ENCODE measurements at places on chromosomes 6 and 20.

- no peak for DNase-seq
Observed at GRCh38 chr6:49202924-49203536, 260.0 kb downstream of the MMUT start.

- DNase-seq = peak; percentile 71
Observed at GRCh38 chr6:138115877-138116660, 8.8 kb upstream of the PERP start.

DNA sequence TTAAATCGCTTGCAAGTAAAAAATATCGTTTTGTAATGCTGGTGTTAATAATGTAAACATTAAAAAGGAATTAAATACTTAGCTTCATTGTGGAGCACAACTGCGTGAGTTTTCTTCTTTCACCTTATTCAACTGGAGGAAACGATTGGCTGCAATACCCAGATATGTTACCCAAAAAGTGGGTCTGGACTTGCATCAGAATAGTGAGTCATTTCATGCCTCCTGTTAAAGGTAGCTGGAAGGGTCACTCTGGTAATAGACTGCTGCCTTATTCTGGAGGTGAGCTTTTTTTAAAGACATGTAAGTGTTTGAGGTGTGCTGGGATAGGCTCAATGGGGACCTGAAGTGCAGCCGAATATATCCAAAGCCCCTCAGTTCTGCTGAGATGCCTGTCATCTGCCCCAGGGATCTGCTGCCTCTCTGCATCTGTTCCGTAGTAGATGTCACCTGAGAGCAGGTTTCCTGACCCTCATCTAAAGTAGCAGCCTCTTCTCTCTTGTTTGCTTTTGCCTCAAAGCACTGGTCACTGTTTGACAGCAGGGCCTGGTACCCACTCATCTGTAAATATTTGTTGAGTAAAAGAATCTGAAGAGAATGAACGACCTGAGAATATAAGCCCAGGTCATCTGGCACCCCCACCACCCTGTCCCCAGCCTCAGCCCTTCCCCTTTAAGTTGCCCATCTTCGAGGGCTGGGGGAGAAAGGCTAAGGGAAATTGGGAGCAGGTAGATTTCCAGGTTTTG is 5.6 kb upstream of the UQCC2 start:
- DNase-seq = no peak

GRCh38 chr20:62769346-62770071 is 26.8 kb upstream of the MRGBP start:
- DNase-seq = no peak

- DNase-seq = no peak
Observed at GRCh38 chr6:55182016-55182650, 7.8 kb downstream of the HCRTR2 start.

DNA sequence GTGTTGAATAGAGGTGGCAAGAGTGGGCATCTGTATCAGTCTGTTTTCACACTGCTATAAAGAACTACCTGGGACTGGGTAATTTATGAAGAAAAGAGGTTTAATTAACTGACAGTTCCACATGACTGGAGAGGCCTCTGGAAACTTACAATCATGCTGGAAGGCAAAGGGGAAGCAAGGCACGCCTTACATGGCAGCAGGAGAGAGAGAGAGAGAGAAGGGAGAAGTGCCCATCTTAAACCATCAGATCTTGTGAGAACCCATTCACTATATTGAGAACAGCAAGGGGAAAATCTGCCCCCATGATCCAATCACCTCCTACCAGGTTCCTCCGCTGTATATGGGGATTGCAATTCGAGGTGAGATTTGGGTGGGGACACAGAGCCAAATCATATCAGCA is 18.6 kb upstream of the PPP1R14C start:
- no peak for DNase-seq

GRCh38 chr20:2794202-2794748 is 6.2 kb downstream of the CPXM1 start:
- DNase-seq = no peak

- DNase-seq = no peak
Observed at GRCh38 chr6:170235391-170236125, 55.3 kb downstream of the DLL1 start.

DNA sequence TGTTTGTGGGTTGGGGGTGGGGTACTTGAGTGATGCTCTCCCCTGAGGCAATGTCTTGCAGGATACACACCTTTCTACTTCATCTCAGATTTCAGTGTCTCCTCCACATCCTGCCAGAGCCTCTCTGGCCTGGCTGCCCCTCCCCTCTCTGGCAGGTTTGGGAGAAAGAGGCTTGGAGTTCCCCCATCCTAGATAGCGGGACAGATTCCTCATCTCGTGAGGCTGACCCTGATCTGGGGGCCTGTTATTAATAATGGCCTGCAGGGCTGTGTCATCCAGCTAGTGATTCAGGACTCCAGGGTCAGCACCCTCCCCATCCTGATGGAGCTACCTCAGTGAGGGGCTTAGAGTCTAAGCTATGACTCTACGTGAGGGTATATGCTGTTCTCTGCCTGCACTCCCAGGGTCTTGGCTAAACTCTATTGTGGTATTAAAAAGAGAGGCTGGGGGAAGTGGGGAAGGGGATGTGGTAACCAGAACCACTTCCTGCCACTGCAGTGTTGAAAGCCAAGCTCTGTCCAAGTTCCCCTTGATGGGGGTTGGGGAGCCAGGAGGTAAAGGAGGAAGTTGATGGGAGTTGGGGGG is 3.7 kb upstream of the MMP9 start:
- DNase-seq = no peak

DNA sequence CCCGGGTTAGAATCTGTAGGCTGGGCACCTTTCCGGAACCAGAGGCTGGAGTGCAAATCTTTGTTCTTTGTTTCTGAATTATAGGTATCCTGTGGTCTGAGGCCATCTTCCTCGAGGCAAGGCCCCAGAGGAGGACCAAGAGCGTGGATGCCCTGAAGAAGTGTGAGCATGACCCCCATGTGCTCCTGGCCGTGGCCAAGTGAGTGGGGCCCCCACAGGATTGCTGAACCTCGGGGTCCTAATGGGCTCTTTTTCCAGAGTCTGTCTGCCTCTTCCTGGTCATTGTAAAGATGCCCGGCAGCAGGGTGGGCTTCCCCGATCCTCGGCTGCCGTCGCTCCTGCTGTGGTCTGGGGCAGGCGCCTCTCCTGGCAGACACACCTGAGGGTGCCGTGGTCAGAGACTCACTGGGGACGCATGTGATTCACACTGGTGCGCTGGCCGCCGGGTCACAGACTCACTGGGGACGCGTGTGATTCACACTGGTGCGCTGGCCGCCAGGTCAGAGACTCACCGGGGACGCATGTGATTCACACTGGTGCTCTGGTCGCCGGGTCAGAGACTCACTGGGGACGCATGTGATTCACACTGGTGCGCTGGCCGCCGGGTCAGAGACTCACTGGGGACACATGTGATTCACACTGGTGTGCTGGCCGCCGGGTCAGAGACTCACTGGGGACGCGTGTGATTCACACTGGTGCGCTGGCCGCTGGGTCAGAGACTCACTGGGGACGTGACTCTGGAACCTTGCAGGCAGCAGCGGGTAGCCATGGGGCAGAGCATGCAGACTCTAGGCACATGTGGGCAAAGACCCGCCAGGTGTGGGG is 6.5 kb upstream of the C20orf204 start:
- no peak for DNase-seq

- DNase-seq = no peak
Observed at GRCh38 chr6:108730635-108731515, 117.3 kb upstream of the ARMC2 start.

DNA sequence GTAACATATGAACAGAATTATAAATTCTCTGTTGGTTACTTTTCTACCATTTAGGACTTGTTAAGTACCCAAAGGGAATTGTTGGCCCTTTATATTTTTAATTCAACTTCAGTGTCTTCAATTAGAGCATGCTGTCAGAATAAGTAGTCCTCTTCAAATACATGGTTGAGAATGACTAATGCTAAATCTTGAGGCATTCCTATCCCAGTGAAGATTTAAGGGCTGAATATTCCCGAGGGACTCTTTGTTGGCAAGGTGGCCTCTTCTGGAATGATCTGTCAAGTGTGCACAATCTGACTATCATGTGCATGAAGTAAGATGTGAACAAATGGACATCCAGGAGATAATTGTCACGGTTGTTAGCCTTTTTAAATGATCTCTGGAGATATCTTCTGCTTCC is 421.7 kb downstream of the BMP2 start:
- no peak for DNase-seq

- DNase-seq = peak; percentile 62
Observed at GRCh38 chr20:31822421-31823330, 3.5 kb downstream of the MYLK2 start.

DNA sequence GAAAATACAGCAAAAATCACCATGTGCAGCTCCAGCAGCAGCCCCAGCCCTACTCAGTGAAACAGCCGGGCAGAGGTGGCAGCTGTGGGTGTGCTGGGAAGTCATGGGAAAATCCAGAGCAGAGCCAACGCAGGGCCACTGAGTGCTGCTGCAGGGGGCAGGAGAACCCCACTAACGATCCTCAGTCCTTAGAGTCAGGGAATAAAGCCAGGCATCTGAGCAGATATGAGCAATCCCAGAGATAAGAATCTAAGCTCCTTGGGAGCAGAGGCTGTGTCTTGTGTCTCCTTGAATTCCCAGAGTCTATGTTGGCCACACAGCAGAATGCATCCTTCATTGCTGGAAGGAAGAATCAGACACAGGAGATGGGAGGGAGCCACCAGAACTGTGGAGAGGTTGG is 493.1 kb upstream of the MAP3K7 start:
- DNase-seq = no peak

DNA sequence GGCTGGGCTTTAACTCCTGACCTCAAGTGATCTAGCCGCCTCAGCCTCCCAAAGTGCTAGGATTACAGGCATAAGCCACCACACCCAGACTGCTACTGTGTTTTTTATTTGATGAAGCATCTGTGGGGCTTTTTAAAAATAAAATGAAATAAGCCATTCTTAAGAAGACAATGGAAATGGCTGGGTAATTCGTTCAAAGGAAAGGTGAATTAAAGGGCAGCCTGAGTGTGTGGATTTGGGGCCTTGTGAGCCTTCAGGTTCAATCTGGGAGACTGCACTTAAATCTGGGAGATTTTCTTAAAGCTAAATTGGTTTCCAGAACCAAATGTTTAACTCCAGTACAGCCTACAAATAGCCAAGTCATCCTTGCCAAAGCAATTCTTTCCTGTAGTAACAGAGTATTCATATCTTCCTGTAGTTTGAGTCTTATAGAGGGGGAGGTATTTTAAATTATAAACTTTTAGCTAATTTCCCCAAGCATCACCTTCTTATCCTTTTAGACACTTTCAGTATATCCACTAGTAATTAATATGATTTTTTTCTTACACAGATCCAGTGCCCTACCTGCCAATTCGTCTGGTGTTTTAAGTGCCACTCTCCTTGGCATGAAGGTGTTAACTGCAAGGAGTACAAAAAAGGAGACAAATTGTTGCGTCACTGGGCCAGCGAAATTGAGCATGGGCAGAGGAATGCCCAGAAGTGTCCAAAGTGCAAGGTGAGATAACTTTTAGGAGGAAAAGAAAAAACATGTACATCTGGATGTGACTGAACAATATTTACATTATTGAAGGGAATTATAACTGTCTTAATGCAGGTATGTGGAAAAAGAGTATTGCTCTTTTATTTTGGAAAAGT is 95.4 kb downstream of the RNF217 start:
- no peak for DNase-seq

DNA sequence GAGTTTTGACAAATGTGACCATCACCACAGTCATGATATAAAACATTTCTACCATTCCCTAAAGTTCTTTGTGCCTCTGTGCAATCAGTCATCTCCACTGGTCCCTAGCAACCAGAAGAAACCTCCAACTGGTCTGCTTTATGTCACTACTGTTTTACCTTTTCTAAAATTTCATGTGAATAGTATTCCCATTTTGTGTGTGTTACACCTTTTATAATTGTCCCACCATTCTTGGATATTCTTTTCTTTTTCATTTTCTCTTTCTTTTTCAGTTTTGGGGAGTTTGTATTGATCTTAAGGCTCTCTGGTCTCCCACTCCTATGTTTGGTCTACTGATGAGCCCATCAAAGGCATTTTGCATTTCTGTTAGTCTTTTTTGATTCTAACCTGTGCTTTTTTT is 95.4 kb downstream of the NCOA3 start:
- no peak for DNase-seq

DNA sequence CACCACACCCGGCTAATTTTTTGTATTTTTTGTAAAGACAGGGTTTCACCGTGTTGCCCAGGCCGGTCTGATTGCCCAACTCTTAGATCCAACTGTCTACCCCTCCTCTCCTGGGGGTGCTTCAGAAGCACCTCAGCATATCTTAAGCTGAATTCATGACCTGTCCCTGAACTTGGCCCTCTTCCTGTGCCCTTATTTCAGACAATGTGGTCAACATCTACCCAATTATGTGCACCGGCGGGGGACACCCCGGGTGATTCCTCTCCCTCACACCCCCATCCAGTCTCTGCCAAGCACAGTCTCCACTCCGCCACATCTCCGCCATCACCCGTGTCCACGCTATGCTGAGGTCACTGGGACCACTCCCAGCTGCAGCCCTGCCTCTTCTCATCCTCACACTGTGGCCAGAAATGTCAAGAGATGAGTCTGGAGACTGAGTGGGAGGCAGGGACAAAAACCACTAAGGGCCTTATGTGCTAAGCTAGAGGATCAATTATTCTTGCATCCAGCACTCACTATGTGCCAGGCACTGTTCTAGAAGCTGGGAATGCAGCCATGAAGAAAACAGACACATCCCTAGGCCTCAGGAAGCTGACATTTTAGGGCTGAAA is 111.9 kb downstream of the ARMC2 start:
- no peak for DNase-seq

DNA sequence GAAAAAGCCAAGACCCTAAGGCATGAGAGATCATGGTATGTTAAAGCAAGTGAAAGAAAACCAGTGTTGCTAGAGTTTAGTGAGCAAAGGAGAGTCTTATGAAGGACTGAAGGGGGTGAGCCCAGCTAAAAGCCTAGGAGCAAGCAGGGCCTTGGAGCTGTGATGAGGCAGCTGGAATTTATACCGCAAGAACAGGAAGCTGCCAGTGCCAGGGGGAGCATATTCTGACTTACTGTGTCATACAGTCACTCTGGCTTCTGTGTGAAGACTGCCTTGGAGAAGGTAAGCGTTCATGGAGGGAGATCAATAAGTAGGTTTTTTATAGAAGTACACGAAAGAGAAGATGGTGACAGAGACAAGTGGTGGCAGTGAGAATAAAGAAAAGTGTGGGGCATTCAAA is 308.9 kb upstream of the THEMIS start:
- peak; percentile 63 for DNase-seq

All from endothelial cell of umbilical vein (primary cell).